HT1080 (cell line): ENCODE measurements at places on chromosomes 7 and 10. TPM values are rescaled to one million over a fixed set of nuclear protein-coding genes. Genes with fewer than 3 reads are reported as not detected.

The ENO4 gene
- not detected in 2 replicates for total RNA-seq

DNA sequence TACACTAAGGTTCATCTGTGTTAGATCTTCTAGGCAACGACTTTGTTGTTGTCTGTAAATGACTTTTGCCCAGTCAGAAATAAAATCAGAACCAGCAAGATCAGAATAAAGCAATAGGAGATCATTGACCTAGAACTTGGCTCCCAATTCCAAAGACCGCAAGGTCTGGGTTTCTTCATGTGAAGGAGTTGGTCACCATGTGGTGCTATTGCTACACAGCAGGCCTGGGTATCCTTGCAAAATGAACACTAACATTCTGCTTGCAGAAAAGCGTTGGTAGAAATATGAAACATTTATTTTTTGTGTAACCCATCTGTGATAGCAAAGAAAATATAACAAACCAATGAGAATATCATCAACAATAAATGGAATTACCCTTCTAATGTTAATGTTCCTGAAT lies 831.0 kb downstream of the NXPH1 start:
- DNase-seq = no peak

DNA sequence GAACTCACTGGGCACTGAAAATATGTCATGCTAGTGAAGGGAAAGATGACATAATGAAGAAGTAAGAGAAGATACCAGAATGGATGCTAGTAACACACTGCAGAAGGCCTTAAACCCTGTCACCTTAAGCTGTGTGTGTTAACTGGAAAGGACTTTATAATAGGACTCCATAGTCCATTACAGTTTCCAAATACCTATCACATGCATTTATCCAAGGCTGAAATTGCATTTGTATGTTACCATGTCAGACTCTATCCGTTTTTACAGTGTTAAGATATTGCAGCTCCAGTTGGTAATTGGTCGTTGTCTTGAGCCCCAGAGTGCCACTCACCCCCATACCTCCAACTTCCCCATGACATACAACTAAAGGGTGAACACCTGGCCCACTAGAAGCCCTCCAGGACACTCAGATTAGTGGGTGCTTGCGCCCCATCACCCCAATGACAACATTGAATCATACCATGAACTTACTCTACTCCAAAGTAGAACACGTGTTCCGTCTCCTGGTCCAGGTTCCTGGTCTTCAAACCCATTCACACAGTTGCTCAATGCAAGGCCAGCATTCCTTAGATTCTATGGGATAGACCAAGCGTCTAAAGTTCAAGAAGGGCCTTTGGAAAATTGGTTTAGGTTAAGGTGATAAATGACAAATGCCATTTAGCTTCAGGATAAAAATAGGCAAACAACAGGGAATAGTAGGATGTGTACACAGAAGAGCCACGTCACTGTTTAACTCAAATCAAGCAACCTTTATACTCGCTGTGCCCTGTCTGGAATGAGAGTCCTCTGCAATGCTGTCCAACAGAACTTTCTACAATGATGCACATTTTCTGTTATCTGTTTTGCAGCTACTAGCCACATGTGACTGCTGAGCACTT lies 2.1 kb upstream of the RAPGEF5 start:
- DNase-seq = no peak

- no peak for DNase-seq
Measured at GRCh38 chr10:18424200-18424599, 227.2 kb downstream of the NSUN6 start.

The ATP6V0A4 gene
- total RNA-seq = 0.30 and 0.47 TPM in 2 replicates
